ENCODE measurements at places on chromosomes 2 and 18. TPM values are rescaled to one million over a fixed set of nuclear protein-coding genes. Genes with fewer than 3 reads are reported as not detected.

Gene ACVR1C
- total RNA-seq, result 0.85 TPM

Gene MERTK
- total RNA-seq, result 30.3 TPM

Gene DPP4
- 36.3 TPM for total RNA-seq

Gene ADGRF3
- total RNA-seq, result not detected

Gene TTR
- not detected for total RNA-seq

Gene TXNDC2
- total RNA-seq, result not detected

Gene AUP1
- total RNA-seq, result 62.8 TPM

Gene VAMP5
- 197 TPM for total RNA-seq

Gene NEU2
- not detected for total RNA-seq

DNA sequence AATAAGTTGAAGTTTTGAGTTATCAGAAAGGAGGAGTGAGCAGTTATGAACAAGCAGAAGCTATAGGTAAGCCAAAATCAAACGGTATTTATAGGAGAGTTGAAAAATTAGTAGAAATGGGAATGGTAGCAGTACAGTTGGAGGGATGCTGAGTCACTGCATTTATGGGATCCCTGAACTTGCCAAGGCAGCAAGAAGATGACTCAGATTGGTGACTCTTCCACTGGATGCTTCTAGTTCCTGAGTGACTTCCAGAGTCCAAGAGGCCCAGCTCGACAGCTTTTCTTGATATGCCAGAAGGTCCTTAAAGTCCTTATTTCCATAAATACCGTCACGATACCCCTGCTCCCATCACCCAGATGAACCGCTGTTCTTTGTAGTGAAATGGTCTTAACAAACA is 31.1 kb upstream of the ACTR3 start:
- H3K4me3 ChIP-seq, result no peak overlapping the region
- no peaks in the 10 kb centered on the region for H3K36me3 ChIP-seq
- no peak for DNase-seq

- H3K4me3 ChIP-seq, result no peak overlapping the region
- no peaks in the 10 kb centered on the region for H3K27me3 ChIP-seq
- H3K36me3 ChIP-seq, result no peaks in the 10 kb centered on the region
Measured at GRCh38 chr2:128466376-128466775, 147.7 kb upstream of the HS6ST1 start.

GRCh38 chr18:36843784-36844183 is 14.9 kb downstream of the KIAA1328 start:
- no peak overlapping the region for H3K4me3 ChIP-seq
- no peak for DNase-seq
- H3K27me3 ChIP-seq, result no peaks in the 10 kb centered on the region
- H3K27ac ChIP-seq, result no peak overlapping the region
- H3K4me1 ChIP-seq, result no peaks in the 10 kb centered on the region

- H3K4me3 ChIP-seq, result no peak overlapping the region
- DNase-seq, result no peak
- H3K27ac ChIP-seq, result no peak overlapping the region
- H3K4me1 ChIP-seq, result no peaks in the 10 kb centered on the region
- H3K27me3 ChIP-seq, result no peaks in the 10 kb centered on the region
- no peaks in the 10 kb centered on the region for H3K36me3 ChIP-seq
Measured at GRCh38 chr2:183474912-183475695, 350.9 kb downstream of the NUP35 start.

DNA sequence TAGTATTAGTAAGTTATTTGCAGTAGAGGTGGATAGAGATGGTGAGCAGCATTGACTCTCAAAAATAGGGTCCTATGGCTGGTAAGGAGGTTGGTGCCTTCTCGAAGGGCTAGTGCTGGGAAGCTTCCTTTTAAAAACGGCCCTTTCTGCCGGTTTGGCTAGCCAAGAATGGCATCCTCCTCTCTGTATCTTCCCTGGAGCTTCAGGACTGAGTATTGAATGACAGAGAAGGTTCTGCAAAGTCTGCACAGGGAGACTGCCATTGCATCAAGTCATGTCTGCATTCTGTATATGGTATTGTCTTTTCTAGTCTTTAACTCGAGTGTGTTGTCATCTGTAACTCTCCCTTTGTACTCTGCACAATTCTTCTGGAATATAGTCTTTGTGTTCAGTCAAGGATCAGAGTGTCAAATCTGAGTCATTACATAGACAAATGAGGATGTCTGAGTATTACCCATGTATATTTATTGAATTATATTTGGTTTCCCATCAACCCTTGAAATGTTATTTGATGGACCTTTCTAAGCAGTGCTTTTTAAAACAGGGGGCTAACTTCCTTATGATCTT is 1.1 kb downstream of the LDLRAD4 start:
- DNase-seq, result no peak
- H3K27me3 ChIP-seq, result no peaks in the 10 kb centered on the region
- H3K4me1 ChIP-seq, result peaks cover 16% of the 10 kb centered on the region
- peak overlapping the region; percentile 85 for H3K27ac ChIP-seq
- H3K36me3 ChIP-seq, result no peaks in the 10 kb centered on the region
- H3K4me3 ChIP-seq, result peak overlapping the region; percentile 60

DNA sequence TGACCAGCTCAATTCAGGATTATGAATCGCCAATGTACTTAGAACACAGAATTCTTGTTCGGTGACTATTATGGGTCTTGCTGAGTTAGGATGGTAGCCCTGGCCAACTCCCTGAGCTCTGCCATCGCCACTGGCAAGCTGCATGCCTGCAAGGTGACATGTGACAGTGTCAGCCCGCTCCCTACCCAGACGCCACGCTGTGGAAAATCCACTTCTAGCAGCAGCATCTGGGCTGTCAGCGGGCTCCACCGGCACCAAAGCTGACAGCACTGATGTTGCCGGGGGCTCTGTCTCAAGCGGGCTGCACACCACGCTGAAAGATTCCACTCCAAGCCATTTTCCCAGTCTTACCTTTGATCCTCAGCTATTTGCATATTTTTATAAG is 100.7 kb downstream of the MYT1L start:
- H3K4me1 ChIP-seq, result no peaks in the 10 kb centered on the region
- no peak overlapping the region for H3K4me3 ChIP-seq

- H3K4me1 ChIP-seq, result no peaks in the 10 kb centered on the region
- no peaks in the 10 kb centered on the region for H3K36me3 ChIP-seq
- DNase-seq, result no peak
- H3K4me3 ChIP-seq, result no peak overlapping the region
- H3K27ac ChIP-seq, result no peak overlapping the region
Measured at GRCh38 chr2:236968880-236969534, 116.7 kb upstream of the COPS8 start.

- peaks cover 6% of the 10 kb centered on the region for H3K4me1 ChIP-seq
- no peak overlapping the region for H3K27ac ChIP-seq
- peaks cover 25% of the 10 kb centered on the region for H3K27me3 ChIP-seq
- no peak for DNase-seq
- no peak overlapping the region for H3K4me3 ChIP-seq
Measured at GRCh38 chr18:79789091-79789891, 8.4 kb upstream of the KCNG2 start.

DNA sequence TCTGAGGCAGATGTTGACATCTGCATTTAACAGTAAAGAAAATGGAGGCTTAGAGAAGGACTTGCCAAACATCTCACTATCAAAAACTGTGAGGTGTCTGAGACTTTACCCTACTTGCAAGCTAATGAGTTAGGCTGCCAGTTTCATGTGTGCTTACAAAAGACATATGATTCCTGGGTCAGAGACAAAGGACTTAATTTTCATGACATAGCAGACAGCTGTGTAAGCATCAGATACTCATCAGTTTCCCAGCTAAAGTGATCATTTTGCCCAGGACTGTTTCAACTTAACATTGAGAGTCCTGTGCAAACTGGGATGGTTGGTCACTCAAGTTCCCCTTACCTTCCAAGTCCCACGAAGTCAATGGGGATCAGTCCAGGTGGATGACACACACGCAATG is 18.9 kb upstream of the DAPL1 start:
- no peak overlapping the region for H3K27ac ChIP-seq
- no peak for DNase-seq
- H3K4me3 ChIP-seq, result no peak overlapping the region
- no peaks in the 10 kb centered on the region for H3K27me3 ChIP-seq
- H3K4me1 ChIP-seq, result no peaks in the 10 kb centered on the region
- no peaks in the 10 kb centered on the region for H3K36me3 ChIP-seq

DNA sequence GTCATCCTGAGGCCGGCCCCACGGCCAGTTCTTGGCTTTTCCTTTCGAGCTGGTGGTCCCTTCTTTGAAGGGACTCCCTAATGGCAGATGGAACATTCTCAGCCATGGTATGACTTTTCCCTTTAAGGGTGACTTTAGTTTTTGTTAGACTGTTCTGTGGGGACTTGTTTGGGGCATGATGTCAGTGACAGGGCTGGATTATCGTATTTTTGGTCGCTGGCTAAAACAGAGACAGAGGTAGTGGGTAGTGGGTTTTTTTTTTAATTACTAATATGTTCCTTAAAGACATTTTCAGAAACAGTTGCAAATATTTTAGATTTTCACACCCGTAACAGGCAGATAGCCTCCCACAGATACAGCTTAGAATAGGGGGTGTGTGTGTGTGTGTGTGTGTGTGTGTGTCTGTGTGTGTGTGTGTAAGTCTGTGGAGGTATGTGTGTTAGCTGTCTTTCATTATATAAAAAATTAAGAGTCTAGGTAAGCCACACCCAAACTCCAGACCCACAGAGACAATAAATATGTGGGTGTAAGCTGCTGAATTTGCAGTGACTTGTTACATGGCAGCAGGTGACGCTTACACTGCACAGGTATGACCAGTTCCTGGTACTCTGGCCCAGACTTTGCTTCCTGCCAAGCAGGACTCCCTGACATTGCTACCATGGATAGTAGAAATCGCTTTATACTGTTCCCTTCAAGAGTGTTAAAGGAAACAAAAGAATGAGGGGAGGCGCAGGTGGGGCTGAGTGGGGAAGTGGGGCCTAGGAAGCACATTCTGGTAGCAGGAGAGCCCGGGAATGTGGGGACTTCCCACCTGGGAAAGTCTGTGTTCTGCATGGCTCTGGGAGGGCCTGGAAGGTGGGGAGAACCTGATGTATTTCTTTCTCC is 20.9 kb downstream of the NCK2 start:
- no peak overlapping the region for H3K4me3 ChIP-seq
- no peaks in the 10 kb centered on the region for H3K36me3 ChIP-seq
- no peaks in the 10 kb centered on the region for H3K27me3 ChIP-seq
- H3K4me1 ChIP-seq, result no peaks in the 10 kb centered on the region
- no peak overlapping the region for H3K27ac ChIP-seq

DNA sequence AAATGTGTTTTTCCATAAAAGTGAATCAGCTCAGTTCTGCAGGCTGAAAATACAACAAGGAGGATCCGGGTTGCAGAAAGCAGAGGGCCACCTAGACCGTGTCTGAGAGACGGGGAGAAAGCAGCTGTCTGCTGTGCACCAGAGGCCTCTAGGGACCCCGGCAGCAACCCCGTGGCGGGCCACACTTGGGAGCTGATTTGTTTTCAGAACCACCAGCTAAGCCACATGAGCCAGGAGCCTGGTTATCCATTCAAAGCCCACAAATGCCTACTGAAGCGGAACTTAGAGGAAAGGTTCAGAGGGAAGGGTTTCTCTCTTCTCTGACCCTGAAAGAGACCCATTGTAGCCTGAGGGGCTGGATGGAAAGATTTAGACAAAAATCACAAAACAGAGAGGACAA is 28.4 kb upstream of the ID2 start:
- no peaks in the 10 kb centered on the region for H3K36me3 ChIP-seq
- H3K27ac ChIP-seq, result no peak overlapping the region
- H3K4me1 ChIP-seq, result peaks cover 4% of the 10 kb centered on the region
- no peak overlapping the region for H3K4me3 ChIP-seq
- DNase-seq, result no peak
- no peaks in the 10 kb centered on the region for H3K27me3 ChIP-seq

GRCh38 chr2:180356676-180357075 is 349.6 kb upstream of the CWC22 start:
- no peak overlapping the region for H3K27ac ChIP-seq
- H3K4me1 ChIP-seq, result no peaks in the 10 kb centered on the region
- no peaks in the 10 kb centered on the region for H3K36me3 ChIP-seq

- no peak overlapping the region for H3K4me3 ChIP-seq
- no peaks in the 10 kb centered on the region for H3K4me1 ChIP-seq
- no peak overlapping the region for H3K27ac ChIP-seq
- no peaks in the 10 kb centered on the region for H3K27me3 ChIP-seq
Measured at GRCh38 chr2:178333851-178334250, 117.1 kb downstream of the PRKRA start.

- no peaks in the 10 kb centered on the region for H3K36me3 ChIP-seq
- H3K4me3 ChIP-seq, result no peak overlapping the region
- DNase-seq, result no peak
- no peaks in the 10 kb centered on the region for H3K27me3 ChIP-seq
Measured at GRCh38 chr18:50734886-50735285, 84.9 kb downstream of the MRO start.

DNA sequence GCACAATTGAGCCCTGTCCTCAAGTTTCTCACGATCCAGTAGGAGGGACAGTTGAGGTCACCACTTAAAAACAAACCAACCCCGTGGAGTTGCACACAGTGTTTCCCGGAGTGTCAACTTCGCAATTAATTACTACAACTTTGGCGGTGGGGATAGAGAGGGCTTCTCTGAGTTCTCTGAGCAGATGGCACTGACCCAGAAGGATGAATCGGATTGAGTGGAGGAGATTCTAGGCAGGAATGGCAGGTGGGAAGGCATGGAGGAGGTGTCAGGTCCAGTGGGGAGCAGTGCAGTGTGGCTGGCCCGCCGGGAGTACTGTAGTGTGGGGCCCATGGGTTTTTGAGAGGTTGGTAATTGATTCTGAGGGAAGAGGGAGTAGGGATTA is 12.0 kb downstream of the SIX3 start:
- no peak overlapping the region for H3K4me3 ChIP-seq
- DNase-seq, result no peak
- no peaks in the 10 kb centered on the region for H3K36me3 ChIP-seq
- H3K27ac ChIP-seq, result no peak overlapping the region
- peaks cover 15% of the 10 kb centered on the region for H3K4me1 ChIP-seq
- peaks cover 17% of the 10 kb centered on the region for H3K27me3 ChIP-seq

DNA sequence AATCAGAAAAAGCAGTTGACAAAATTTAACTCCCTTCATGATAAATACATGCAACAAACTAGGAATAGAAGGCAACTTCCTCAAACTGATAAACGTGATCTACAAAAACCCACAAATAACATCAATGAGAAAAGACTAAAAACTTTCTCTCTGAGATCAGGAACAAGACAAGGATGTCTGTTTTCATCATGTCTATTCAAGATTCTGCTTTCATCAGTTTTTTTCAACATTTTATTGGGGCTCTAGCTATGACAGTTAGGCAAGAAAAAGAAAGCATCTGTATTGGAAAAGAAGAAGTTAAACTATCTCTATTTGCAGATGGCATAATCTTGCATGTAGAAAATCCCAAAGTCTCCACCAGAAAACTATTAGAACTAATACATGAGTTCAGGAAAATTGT is 12.3 kb upstream of the CHST10 start:
- H3K4me1 ChIP-seq, result no peaks in the 10 kb centered on the region
- no peaks in the 10 kb centered on the region for H3K36me3 ChIP-seq
- no peaks in the 10 kb centered on the region for H3K27me3 ChIP-seq
- no peak overlapping the region for H3K4me3 ChIP-seq
- no peak overlapping the region for H3K27ac ChIP-seq

DNA sequence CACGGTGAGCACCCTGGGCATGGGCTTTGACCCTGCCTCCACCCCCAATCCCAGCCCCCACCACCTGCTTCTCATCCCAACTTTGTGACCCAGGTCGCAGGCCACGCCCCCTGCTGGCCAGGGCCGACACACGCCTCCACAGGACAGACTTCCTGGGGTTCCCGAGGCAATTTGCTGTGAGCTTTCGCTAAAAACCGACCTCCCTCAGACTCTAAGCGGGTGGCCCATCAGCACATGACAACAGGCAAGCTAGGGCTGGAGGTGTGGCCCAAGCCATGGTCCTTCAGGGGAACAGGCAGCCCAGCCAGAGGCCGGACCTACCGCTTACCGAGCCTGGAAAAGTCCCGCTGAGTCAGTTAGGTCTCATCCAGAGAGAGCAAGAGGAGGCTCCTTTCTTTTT is 31.9 kb downstream of the C1QL2 start:
- H3K27me3 ChIP-seq, result no peaks in the 10 kb centered on the region
- no peaks in the 10 kb centered on the region for H3K4me1 ChIP-seq
- H3K36me3 ChIP-seq, result no peaks in the 10 kb centered on the region
- no peak for DNase-seq
- no peak overlapping the region for H3K4me3 ChIP-seq

- H3K4me3 ChIP-seq, result no peak overlapping the region
- no peaks in the 10 kb centered on the region for H3K27me3 ChIP-seq
Measured at GRCh38 chr2:204170411-204170810, 233.8 kb downstream of the ICOS start.
